ENCODE measurements at places on chromosomes 4 and X.

GRCh38 chr4:140070366-140070765 lies 83.6 kb downstream of the MAML3 start:
- DNase-seq, result no peak

GRCh38 chrX:30577362-30577991 lies at the start of gene TASL:
TSS of gene TASL (minus strand) at chrX:30577766. CDS start at chrX:30560355, 17,411 bp downstream.
- DNase-seq, result no peak

DNA sequence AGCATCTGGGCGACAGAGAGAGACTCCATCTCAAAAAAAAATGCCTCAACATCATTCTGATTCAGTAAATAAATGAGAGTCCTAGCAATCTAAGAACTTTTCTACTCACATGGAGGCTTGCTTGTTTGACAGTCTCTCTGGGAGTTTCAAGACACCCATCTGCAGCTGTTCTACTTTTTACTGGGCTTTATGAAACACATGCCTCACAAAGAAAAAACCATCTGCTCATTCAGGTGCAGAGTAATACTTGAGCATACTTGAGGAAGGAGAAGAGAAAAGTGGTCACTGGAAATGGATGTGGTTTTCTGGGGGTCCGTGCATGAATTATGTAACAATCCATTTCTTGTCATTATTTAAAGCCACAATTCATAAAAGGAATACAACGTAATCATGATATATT lies 87.1 kb upstream of the DDX53 start:
- no peak for DNase-seq

GRCh38 chr4:159296061-159296460 lies 193.2 kb downstream of the RAPGEF2 start:
- DNase-seq, result no peak

DNA sequence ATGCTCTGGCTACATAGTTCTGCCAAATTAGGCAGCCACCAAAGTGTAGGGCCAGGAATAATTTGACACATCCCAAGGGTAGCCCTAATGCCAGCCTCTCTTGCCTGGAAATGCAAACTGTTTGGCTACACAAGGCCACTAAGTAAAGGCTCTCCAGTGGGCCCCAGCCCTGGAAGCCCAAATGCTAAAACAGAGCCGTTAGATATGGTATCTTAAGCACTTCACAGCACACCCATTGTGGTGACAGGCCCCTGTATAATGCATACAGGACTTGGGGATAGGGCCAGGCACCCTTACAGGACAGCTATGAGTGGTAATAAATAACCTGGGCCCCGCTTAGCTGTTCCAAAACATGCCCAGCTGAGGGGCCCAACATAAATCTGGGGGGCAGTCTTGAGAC lies 623.9 kb downstream of the BCOR start:
- DNase-seq, result no peak

DNA sequence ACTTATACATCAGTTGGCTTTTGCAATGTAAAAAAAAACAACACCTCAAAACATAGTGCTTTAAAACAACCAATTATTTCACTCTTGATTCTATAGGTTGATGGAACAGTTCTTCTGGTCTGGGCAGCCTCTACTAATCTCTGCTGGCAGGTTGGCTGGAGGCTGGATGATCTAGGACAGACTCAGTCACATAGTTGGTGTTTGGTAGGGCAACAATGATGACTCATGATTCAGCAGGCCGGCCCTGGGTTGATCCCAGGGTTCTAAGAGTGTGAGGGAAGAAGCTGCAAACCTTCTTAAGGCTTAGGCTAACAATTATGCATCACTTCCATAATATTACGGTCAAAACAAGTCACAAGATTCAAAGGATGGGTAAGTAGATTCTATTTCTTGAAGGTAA lies 558.2 kb downstream of the ZNF674 start:
- no peak for DNase-seq

GRCh38 chr4:131613824-131614216 lies 1535.3 kb upstream of the PCDH10 start:
- no peak for DNase-seq

GRCh38 chr4:5043579-5043978 lies 7.7 kb upstream of the STK32B start:
- no peak for DNase-seq

DNA sequence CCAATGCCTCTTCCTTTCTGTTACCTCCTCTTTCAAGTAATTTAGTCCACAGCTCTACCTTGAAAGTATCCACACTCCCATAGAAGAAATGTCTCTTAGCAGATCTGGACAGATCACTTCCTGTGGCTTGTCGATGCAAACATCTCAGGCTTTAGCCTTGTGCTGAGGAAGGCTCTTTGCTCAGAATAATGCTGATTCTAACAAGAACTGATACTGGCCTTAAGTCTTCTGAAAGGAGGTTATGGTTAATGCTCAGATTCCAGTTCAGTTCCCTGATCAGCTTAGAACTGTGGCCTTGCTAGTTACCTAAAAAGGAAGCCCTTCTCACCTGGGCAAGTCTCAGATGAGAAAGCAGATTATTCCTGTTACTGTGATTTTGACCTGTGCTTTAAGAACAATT lies 230.1 kb upstream of the FAT4 start:
- DNase-seq, result no peak

GRCh38 chr4:70496231-70496630 lies 22.1 kb upstream of the AMTN start:
- no peak for DNase-seq

GRCh38 chrX:41167888-41168287 lies 82.6 kb downstream of the USP9X start:
- DNase-seq, result no peak

Measured in HuH-7 (cell line).